ENCODE measurements at places on chromosomes 3 and 15.

DNA sequence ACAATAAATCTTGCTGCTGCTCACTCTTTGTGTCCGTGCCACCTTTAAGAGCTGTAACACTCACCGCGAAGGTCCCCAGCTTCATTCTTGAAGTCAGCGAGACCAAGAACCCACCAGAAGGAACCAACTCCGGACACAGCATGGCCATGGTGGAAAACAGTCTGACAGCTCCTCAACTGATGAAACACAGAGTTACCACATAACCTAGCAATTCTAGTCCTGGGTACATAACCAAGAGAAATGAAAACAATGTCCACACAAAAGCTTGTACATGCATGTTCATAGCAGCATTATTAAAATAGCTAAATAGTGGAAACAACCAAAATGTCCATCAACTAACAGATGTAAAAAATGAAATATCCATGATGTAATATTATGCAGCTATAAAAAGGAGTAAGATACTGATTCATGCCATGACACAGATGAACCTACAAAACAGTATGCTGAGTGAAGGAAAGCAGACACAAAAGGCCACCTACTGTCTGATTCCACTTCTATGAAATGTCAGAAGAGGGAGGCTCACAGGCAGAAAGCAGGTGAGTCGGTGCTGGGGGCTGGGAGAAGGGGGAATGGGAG lies 36.8 kb downstream of the VGLL4 start:
- DNase-seq = no peak

DNA sequence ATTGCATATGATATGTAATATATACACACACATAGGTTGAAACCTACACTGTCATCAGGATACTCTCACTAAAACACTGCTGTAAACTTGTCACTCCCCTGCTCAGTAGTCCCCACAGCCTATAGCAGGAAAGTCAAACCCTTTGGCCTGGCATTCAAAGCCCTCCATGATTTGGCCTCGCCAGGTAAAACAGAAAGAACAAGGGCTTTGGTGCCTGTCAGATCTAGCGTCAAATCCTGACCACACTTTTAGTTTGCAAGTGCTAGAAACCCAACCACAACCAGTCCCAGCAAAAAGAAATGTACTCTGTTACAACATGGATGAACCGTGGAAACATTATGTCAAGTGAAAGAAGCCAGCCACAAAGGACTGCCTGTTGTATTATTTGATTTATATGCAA lies 11.4 kb downstream of the CRABP1 start:
- DNase-seq = no peak

DNA sequence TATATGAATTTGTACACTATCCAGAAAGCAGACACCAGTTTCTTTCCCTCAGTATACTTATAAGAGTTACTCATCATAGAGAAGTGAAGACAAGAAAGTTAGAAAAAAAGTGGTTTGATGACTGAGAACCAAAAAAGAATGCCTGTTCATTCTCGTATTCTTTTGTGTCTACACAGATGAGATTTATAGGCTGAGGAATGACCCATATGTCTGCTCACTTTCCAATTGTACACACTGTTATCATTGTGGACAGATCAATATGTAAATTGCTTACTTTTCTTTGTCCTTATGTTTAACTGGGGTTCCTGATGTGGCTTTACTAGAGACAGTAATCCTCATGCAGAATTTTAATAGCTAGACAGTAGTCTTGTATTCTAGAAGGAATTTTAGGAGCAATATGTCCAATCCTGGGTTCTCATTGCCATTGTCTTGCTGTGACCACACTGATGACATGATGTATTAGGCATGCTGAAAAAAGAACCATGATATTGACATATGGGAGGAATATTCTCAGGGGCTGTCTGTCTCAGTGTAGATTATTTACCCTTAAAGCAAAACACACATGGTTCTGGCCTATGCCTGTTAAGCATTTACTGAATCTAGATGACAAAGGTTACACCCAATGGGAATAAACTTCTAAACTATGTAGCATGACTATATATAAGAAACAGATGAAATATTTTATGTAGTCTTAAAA lies 669.7 kb downstream of the ROBO1 start:
- DNase-seq = no peak

- DNase-seq = peak; percentile 78
These were observed 126.2 kb upstream of the RASGRP1 start for GRCh38 chr15:38690719-38691332.

- DNase-seq = no peak
These were observed 17.5 kb upstream of the GASK1A start for GRCh38 chr3:42961633-42962032.
